ENCODE measurements at places on chromosomes 16 and 17.

GRCh38 chr16:76071690-76072089, 205.5 kb upstream of the CNTNAP4 start:
- no peak for DNase-seq

GRCh38 chr17:67532326-67532871, 155.3 kb downstream of the PITPNC1 start:
- DNase-seq = no peak

- no peak for DNase-seq
Measured at GRCh38 chr17:73030501-73030921, 62.0 kb downstream of the SLC39A11 start.

GRCh38 chr17:81812571-81813370, 8.8 kb downstream of the GCGR start:
- DNase-seq = no peak

GRCh38 chr17:4870855-4871254, 28.5 kb upstream of the C17orf107 start:
- DNase-seq = no peak

DNA sequence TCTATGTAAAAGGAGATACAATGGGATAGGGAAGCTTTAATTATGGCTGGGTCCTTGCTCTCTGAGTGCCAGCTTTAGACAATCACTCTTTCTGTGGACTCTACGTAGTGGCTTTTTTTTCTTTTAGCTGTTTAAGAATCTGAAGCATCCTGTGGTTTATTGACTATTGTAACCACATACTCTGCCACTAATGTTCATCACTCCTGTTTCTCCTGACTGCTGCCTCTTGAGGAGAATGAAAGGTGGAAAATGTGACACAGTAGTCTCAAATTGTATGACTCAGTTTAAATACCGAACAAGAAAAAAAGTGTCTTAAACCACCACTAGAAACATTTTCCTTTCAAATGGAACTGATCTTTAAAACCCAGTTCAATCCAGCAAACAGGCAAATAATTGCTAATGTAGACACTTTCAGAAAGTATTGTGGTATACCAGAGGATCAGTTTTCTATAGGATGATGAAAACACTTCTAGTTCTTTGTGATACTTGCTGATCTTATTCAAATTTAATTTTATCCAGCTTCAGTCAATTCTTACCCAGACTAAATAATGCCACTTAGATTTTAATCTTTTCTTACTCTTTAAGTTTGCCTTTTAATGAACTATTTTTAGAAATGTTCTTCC, 302.7 kb upstream of the PMFBP1 start:
- DNase-seq = no peak

DNA sequence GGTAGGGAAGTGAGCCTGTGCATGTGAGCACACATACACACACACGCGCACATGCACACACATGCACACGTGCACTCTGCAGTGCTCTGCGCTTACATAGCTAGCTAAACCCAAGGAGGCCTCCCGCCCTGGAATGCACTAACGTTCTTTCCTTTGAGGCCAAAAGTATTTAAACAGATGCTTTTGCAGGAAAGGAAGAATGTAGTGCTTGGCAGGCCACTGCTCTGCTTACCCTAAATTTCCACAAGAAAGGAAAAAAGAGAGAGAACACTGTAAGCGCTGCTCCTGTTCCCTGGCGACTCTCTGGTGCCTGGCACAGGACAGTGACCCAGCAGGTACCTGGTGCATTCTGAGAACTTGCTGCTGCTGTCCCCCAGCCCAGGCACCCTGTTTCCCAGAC, 31.3 kb upstream of the MRPS23 start:
- no peak for DNase-seq

GRCh38 chr16:12111223-12111622, 134.7 kb downstream of the SNX29 start:
- no peak for DNase-seq

- no peak for DNase-seq
Measured at GRCh38 chr16:82580298-82580890, 46.4 kb upstream of the CDH13 start.

DNA sequence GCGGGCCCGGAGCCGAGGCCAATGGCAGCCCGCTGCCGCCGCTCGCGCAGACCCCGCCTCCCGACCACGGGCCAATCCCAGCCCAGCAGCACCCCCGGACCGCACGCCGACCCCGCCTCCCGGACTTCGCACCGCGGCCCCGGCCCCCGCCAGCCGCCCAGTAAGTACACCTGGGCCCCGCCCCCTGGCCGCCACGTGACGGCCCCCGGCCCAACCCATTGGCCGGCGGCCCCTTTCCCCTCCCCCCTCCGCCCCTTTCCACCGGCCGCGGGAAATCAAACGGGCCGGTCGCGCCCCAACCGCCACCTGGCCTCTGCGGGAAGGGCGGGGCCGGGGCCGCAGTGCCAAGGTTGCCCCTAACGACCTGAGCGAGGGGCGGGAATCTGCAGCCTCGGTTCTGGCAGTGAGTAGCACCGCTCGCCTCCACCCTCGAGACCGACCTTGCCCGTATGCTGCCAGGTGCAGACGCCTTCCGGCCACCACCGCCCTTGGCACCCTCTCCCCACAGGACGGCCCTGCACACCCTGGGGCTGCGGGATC, at the start of gene YBX2:
Gene YBX2, minus strand, starts transcription at position 26 of the 540 bp plus-strand sequence. CDS start 139 bp downstream, outside the sequence.
- peak; percentile 79 for DNase-seq

DNA sequence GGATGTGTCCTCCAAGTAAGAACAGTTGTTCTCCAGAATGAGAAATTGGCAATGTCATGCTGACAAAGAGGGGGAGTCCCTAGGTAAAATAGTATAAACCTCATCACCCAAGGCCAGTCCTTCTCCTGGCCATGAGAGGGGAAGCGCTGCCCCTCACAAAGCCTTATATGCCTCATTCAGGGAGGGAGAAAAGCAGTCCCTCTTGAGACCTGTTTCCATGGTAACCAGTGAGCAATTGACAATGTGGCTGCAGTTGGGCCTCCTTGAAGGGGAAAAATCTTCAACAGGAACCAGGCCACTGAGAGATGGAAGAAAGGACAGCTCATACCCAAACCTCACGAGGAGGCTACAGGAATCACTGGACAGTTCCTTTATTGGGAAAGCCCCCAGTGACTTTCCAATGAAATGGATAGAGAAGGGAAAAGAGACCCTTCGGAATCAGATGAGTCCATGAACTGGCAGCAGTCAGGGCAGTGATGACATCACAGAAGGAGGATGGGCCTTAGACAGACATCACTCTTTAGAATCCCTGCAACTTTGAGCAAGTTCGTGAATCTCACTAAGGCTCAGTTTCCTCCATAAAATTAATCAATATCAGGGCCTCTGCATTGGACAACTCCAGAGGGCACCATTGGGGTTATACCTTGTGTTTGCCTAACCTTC, 275.7 kb downstream of the TOX3 start:
- no peak for DNase-seq

DNA sequence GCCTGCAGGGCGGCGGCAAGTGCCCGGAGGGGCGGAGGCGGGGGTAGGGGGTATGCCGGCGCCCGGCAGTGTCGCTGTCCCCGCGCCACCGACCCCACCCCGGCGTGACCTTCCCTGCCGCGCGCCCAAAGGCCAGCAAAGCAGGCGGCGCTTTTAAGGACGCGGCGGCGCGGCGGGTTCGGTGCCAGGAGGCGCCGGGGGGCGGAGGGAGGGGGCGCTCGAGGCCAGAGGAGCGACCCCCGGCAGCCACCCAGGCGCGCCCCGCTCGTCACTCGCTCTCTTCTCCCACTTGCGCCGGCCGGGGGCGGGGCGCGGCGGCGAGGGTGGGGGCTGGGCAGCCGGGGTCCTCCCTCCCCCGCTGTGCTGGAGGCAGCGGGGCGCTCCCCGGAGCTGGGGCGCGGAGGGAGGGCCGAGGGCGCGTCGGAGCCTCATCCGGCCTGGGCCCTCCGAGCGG, 8.6 kb upstream of the BAHCC1 start:
- no peak for DNase-seq

- DNase-seq = no peak
Measured at GRCh38 chr17:48181653-48182052, 74.1 kb downstream of the SNX11 start.

GRCh38 chr17:33240362-33240761, 52.7 kb downstream of the ASIC2 start:
- no peak for DNase-seq

- DNase-seq = no peak
Measured at GRCh38 chr17:60840456-60840855, 162.8 kb downstream of the BCAS3 start.

GRCh38 chr16:66914541-66914940, 4.1 kb downstream of the CDH16 start:
- DNase-seq = no peak

GRCh38 chr17:81260171-81260570, 21.1 kb downstream of the NDUFAF8 start:
- DNase-seq = no peak

DNA sequence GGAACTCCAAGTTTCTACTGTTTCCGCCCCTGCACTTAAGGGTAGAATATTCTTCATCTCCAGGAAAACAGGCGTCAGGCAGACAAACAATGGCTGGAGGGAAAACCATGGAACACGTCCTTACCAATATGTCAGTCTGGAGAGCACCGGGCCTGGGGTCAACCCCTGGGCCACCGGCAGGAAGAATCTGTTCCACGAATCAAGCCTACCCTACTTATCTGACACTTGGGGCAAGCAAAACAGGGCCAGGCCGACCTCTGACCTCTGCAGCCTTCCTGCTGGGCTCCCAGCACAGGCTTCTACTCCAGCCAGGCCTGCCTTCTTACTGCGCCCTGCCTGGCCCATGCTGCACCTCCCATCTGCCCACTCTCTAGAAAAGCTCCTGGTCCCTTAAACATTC, 10.1 kb downstream of the VAC14 start:
- no peak for DNase-seq

- no peak for DNase-seq
Measured at GRCh38 chr17:33924104-33924503, 331.0 kb upstream of the CCL2 start.
